Muscle of arm (tissue), 14 donors: ENCODE measurements at places on chromosomes 11 and 22.

- no peak for DNase-seq
Measured at GRCh38 chr22:41676134-41676533, 12.5 kb downstream of the SNU13 start.

DNA sequence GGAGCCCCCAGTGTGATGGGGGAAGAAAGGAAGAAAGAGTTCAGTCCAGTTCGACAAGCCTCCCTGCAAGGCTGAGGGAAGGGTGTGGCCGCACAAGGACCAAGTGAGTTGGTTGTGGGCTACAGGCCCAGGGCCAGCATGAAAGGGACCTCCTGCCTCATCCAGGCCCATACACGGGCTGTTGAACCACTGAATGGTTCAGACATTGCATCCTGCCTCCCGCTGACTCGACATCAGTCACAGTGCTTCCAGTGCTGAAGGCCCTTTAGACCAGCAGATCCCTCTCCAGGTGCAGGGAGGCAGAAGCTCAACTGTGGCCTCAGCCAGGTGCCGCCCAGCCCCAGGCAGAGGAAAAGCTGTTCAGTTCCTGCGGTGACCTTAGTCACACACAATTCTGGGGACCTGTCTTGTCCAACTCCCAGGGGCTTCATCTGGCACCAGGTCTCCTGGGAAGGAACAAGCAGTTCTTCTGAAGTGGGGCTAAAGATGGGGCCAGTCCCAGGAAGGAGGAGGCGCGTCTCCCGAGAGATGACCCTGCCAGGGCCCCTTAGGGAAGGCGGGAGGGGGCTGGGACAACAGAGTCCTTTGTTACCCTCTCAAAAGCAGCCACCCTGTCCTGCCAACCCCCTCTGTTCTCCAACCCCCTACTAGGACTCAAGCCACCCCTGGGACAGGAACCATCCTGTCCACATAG lies 6.6 kb downstream of the ARRB1 start:
- DNase-seq: no peak

GRCh38 chr11:12674936-12675696 lies 895 bp downstream of the TEAD1 start:
- peak; percentile 48 for DNase-seq

- DNase-seq: no peak
Measured at GRCh38 chr22:49480896-49481658, 346.6 kb downstream of the BRD1 start.

DNA sequence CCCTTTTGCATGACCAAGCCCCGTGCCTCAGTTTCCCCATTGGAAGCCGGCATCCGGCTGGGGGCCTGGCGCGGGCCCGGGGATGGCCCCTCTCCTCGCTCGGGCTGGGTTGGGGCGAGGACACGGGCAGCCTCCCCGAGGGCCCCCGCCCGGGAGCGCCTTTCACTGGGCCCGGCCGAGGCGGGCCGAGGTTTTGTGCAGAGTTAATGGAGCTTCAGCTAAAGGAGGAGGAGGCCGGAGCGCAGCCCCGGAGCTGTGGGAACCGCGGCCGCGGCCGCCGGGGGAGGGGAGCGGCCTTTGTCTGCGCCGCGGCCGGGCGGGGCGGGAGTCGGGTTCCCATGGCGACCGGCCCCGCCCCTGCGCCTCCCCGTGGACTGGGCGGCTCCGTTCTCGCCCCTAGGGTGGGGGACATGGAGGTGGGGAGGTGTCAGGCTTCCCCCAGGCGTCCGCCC lies 1.4 kb upstream of the MAPK11 start:
- DNase-seq: no peak

GRCh38 chr11:98771791-98772190 lies 249.0 kb upstream of the CNTN5 start:
- peak; percentile 51 for DNase-seq

GRCh38 chr11:77697865-77698264 lies 60.3 kb upstream of the CLNS1A start:
- no peak for DNase-seq

GRCh38 chr22:36391638-36392037 lies 3.9 kb upstream of the MYH9 start:
- DNase-seq: no peak

DNA sequence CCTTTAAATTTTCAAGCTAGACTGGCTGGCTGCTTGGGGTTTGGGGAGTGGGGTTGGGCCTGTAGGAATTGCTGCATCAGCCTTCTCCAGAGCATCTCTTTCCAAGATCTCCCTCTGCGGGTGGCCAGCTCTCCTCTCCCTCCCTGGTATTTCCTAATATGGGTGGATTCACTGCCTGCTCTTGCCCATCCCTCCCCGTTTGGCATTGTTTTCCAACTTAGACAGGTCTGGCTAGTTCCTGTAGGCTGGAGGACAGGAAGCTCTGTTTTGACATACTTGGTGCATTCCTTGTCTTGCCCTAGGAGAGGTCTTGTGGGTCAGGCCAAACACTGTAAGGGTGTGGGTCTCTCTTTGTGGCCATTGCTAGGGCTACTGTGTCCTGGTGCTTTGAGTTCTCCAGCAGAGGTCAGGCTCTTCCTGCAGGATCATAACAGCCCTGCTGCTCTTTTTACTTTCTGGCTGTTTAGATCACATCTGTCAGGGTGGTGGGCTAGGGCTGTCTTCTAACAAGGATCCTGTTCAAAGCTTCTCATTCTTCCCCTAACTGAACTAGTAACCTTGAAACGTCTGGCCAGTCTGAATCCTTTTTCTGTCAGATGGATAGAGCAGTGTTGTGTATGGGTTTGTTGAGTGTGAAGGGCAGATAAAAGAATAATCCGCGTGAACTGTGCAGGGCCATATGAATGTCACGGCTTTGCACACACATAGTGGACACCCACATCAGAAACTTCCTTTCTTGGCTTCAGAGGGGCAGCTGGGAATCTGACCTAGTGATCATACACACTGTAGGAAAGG lies 18.3 kb upstream of the MICALL1 start:
- DNase-seq: no peak

- DNase-seq: no peak
Measured at GRCh38 chr11:63869171-63869591, 30.3 kb downstream of the MARK2 start.

DNA sequence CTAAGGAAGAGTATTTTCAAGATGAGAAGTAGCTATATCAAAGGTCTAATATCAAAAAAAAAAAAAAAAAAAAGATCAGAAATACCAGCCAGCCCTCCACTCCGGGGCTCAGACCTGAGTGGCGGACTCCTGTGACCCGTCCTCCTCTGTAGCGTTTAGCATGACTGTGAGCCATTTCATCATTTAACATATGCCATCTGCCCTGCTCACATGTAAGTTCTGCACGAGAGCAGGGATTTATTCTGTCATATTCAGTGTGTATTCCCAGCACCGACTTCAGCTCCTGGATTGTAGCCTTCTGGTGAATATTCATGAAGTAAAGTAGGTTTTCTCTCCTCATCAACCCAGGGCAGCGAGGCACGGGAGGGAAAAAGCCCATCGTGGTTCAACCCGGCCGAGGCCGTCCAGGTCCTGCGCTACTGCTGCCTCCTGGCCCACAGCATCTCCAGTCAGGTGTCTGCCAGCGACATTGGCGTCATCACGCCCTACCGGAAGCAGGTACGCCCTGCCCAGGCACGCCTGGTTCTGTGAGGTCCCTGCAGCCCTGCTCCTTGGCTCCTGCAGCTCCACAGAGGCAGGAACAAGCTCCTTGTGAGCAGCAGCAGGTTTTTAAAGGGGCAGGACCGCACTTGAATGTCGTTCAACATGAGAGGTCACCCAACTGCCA lies 12.7 kb upstream of the PANX2 start:
- no peak for DNase-seq

- DNase-seq: no peak
Measured at GRCh38 chr11:6452219-6452618, 11.4 kb upstream of the HPX start.

DNA sequence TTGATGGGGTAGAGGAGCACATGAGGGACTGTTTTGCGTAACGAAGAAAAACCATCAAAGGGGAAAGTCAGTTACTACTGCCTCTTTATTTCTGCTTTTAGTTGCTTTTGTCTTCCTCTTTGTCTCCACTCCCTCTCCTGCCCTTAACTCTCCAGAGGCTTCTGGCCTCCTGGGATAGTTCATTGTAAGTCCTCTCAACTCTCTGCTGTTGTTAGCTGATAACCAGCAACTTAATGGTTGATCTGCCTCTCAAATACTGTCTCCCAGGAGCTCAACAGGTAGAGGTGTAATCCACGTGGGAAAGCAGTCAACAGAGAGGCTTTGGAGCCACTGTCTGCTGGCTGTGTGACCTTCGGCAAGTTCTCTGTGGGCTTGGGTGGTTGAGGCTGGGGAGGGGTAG lies 47.3 kb downstream of the CCDC81 start:
- no peak for DNase-seq

GRCh38 chr11:100445231-100445735 lies 241.8 kb upstream of the ARHGAP42 start:
- DNase-seq: peak; percentile 19

GRCh38 chr22:21958360-21959273 lies 6.0 kb upstream of the PPM1F start:
- DNase-seq: no peak
